Myocyte (in vitro differentiated cells): ENCODE measurements at places on chromosomes 11 and 22. TPM values are rescaled to one million over a fixed set of nuclear protein-coding genes. Genes with fewer than 3 reads are reported as not detected.

DNA sequence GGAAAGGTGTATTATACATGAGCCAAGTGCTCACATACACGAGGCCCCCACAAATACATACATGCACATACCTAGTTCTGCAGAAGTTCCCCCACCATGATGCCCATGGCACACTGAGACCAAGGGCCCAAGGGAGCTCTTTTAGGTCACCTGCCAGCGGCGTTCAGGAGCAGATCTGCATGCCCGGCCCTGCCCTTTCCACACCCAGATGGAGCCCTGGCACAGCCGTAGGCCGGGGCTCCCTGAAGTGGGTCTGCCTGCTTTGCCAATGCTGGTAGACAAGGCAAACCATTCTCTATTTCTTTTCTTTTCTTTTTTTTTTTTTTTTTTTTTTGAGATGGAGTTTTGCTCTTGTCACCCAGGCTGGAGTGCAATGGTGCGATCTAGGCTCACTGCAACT is 21.5 kb downstream of the NFAM1 start:
- no peak for DNase-seq

GRCh38 chr11:15878756-15879155 is 477.6 kb downstream of the SOX6 start:
- no peak for DNase-seq

Gene GSTT2
- total RNA-seq, result 1.7 TPM in 1 of 2 replicates, not detected in the other

Gene CTSW
- total RNA-seq, result not detected in 2 replicates

DNA sequence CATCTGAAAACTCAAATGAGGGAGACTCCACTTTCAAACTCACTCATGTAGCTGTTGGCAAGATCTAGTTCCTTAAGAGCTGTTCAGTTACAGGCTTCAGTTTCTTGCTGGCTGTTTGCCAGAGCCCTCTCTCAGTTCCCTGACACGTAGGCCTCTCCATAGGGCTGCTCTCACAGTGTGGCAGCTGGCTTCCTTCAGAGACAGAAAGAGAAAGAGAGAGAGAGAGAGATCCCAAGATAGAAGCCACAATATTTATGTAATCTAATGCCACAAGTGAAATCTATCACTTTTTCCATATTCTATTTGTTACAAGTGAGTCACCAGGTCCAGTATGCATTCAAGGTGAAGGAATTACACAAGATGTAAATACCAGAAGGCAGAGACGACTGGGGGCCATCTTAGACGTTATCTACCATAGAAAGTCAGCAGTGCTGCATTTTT is 168.8 kb downstream of the RCN1 start:
- DNase-seq, result peak; percentile 42

DNA sequence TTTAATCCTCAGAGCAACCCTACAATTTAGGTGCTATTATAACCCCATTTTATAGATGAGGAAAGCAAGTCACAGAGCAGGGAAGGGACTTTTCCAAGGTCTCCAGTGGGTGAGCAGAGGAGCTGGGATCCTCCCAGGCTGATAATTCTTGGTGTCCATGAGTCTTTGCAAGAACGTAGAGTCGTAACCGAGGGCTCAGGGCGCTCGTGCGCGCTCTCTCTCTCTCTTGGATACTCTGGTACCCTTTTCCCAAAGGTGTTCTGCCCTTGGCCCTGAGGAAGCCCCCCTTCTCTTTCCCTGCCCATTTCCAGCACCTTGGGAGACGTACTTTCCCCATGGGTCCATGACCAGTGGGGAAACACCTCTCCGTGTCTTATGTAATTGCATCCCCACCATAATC is 5.2 kb upstream of the ZP1 start:
- DNase-seq, result no peak

- peak; percentile 86 for DNase-seq
These were observed 19.2 kb downstream of the NECTIN1 start for GRCh38 chr11:119709638-119710346.

GRCh38 chr11:126423154-126423553 is 67.7 kb downstream of the ST3GAL4 start:
- peak; percentile 64 for DNase-seq

Gene UCP2
- total RNA-seq, result 108 and 148 TPM in 2 replicates
